ENCODE measurements at places on chromosomes 1 and 21.

- no peak for DNase-seq
Measured at GRCh38 chr1:160208557-160209320, 3.6 kb downstream of the PEA15 start.

- DNase-seq: no peak
Measured at GRCh38 chr1:184806296-184806721, 51.7 kb upstream of the EDEM3 start.

DNA sequence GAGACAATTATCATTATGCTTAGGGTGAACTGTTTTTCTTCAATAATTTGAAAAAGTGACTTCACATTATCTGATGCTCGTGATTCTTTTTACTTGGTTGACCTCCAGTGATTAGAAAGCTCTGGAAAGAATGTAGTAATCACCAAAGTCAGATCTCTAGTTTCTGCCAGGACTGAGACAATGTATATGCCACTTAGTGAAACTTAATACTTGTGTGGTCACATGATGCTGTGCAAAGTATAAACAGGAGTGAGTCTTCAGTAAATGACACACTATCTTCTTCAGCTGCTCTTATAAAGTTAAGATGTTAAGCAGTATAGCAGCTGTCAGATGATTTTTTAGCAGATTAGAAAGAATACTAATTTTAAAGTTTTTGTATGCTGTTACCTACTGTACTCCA, 17.2 kb downstream of the VCAM1 start:
- DNase-seq: peak; percentile 51

- no peak for DNase-seq
Measured at GRCh38 chr1:112878321-112878720, 77.7 kb downstream of the SLC16A1 start.

- DNase-seq: no peak
Measured at GRCh38 chr1:58568911-58569310, 8.1 kb downstream of the TACSTD2 start.

DNA sequence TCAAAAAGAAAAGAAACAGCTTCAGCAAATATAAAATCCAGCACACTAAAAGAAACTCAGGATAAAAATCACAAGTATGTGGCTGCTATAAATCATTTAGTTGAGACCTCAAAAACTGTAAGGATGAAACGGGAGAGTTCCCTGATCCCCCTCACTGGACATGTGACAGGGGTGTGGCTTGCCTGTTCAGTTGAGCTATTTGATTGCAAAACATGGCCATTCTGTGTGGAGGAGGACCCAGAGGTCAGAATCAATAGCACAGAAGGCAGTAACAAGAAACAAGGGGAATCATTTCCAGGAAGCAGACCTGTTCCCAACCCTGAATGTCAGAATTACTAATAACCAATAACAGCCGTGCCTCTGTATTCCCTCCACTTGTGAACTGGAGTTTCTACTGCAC, 27.9 kb downstream of the RBM11 start:
- no peak for DNase-seq

- no peak for DNase-seq
Measured at GRCh38 chr1:110243146-110243545, 33.0 kb downstream of the KCNC4 start.

GRCh38 chr1:218930472-218931241, 243.0 kb upstream of the LYPLAL1 start:
- DNase-seq: peak; percentile 13

- peak; percentile 90 for DNase-seq
Measured at GRCh38 chr1:109975718-109976117, 8.8 kb upstream of the AHCYL1 start.

DNA sequence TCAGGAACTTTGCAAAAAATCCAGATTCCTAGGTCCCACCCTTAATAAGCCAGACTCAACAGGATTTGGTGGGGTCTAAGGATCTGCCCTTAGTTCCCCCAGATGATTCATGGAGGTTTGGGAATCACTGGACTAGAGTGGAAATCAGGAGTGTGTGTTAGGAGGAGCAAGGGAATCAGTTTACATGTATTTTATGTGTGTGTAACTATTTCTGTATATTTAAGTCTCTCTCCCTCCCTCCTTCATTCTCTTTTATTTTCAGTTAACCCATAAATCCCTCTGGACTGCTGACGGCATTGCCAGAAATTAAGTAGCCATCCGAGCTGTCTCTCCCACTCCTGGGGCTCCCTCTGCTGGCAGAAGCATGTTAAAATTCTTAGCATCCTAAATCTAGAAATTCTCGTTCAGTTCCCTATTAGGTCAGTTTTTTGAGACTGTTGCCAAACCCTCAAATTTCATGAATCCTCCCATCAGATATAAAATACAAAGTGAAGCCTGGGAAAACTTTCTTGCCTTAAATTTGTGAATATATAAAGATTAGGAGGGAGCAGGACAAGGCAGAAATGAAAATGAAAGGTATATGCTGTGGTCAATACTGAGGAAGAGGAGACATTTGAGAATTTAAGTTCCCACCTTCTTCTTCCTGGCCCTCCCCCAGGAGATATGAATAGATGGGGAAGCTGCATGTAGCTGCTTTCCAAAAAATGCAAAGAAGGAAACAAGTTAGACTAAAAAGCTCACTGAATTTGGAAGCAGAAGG, 11.7 kb upstream of the HSD11B1 start:
- peak; percentile 82 for DNase-seq

DNA sequence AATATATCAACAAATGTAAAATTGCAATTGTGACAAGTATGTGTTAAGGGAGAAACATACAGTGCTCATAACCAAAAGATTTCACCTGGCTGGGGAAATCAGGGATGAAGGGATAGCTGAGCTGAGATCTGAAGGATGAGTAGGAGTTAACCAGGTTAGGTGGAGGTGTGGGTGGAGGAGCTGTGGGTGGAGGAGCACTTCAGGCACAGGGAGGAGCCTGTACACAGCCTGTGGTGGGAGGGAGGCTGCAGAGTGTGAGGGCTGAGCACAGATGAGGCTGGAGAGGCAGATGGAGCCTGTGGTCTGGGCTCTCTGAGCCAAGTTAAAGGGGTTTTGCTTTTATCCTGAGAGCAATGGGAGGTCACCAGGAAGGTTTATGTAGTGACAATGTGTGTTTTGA, 111.9 kb downstream of the XCL2 start:
- DNase-seq: no peak

Data from fibroblast of skin of scalp (primary cell).